ENCODE measurements at places on chromosomes 3 and 15.
A peak's percentile ranks its signal among the peaks of the same experiment; 100 is the strongest.

- no peaks in the 10 kb centered on the region for H3K36me3 ChIP-seq
- DNase-seq, result no peak
- no peaks in the 10 kb centered on the region for H3K27me3 ChIP-seq
- H3K27ac ChIP-seq, result no peak overlapping the region
Observed at GRCh38 chr3:187902936-187903335, 157.7 kb upstream of the BCL6 start.

DNA sequence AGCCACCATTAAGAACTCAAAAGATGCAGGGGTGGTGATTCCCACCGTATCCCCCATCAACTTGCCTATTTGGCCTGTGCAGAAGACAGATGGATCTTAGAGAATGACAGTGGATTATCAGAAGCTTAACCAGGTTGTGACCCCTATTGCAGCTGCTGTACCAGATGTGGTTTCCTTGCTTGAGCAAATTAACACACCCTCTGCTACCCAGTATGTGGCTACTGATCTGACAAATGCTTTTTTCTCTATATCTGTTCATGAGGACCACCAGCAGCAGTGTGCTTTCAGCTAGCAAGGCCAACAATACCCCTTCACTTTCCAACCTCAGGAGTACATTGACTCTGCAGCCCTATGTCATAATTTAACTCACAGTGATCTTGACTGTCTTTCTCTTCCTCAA, 8.6 kb upstream of the MCF2L2 start:
- no peaks in the 10 kb centered on the region for H3K27me3 ChIP-seq
- no peak overlapping the region for H3K27ac ChIP-seq
- no peak for DNase-seq
- H3K4me3 ChIP-seq, result no peak overlapping the region

DNA sequence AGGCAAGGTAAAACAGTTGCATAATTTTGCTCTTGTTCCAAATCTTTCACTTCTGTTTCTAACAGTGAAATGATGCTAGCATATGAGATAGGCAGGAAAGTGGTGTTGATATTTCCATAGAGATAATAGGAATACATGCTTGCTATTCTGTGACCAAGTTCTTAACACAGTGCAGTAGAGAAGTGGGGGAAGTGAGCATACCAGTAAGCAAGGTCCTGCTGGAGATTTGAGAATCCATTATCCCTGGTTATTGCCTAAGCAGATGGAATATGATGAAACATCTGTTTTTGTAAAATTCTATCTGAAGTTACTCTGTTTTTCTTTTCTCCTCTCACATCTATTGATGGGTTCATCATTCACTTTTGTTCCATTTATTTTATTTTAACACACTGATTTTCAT, 28.7 kb downstream of the USP8 start:
- H3K27ac ChIP-seq, result no peak overlapping the region
- H3K4me3 ChIP-seq, result no peak overlapping the region
- no peaks in the 10 kb centered on the region for H3K4me1 ChIP-seq
- no peaks in the 10 kb centered on the region for H3K27me3 ChIP-seq
- H3K36me3 ChIP-seq, result peaks cover 33% of the 10 kb centered on the region

DNA sequence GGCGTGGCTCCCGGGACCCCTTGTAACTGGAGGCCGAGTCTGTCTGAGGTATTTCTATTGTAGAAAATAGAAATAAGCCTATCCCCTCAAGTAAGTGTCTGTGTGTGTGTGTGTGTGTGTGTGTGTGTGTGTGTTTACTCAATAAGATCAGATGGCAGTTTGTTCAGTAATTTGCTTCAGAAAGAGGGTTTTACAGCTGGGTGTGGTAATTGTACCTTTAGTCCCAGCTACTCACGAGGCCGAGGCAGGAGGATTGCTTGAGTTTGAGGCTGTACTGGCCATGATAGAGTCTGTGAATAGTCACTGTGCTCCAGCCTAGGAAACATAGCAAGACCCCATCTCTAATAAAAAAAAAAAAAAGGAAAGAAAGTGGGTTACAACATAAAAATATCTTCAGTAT, 8.7 kb downstream of the SPINT1 start:
- H3K36me3 ChIP-seq, result no peaks in the 10 kb centered on the region
- H3K27me3 ChIP-seq, result no peaks in the 10 kb centered on the region
- no peak overlapping the region for H3K27ac ChIP-seq
- no peaks in the 10 kb centered on the region for H3K4me1 ChIP-seq
- H3K4me3 ChIP-seq, result no peak overlapping the region

- no peak for DNase-seq
- H3K36me3 ChIP-seq, result no peaks in the 10 kb centered on the region
- H3K27me3 ChIP-seq, result no peaks in the 10 kb centered on the region
- no peak overlapping the region for H3K27ac ChIP-seq
- no peaks in the 10 kb centered on the region for H3K4me1 ChIP-seq
- H3K4me3 ChIP-seq, result no peak overlapping the region
Observed at GRCh38 chr15:60961541-60962485, 267.3 kb downstream of the RORA start.

GRCh38 chr15:97479957-97480356, 480.5 kb upstream of the ARRDC4 start:
- DNase-seq, result no peak
- H3K27me3 ChIP-seq, result no peaks in the 10 kb centered on the region
- H3K4me1 ChIP-seq, result no peaks in the 10 kb centered on the region
- no peak overlapping the region for H3K27ac ChIP-seq

GRCh38 chr3:127101411-127102187, 91.3 kb upstream of the PRR23E start:
- H3K4me3 ChIP-seq, result no peak overlapping the region
- no peaks in the 10 kb centered on the region for H3K27me3 ChIP-seq
- no peaks in the 10 kb centered on the region for H3K4me1 ChIP-seq

DNA sequence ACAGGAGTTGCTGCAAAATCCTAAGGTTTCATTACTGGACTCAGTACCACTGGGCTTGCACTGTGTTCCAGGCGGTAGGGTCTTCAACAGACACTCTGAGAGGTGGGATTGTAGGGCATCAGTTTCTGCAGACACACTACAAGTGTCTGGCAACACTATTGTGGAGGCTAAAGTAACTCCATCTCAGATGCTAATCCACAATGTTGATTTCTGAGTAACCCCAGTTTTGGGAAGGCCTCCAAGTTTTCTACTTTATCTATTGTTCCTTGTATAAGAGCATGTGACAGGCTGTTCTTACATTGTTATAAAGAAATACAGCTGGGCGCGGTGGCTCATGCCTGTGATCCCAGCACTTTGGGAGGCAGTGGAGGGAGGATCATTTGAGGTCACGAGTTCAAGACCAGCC, 2.5 kb upstream of the ABHD5 start:
- DNase-seq, result no peak
- H3K27ac ChIP-seq, result no peak overlapping the region
- no peaks in the 10 kb centered on the region for H3K36me3 ChIP-seq
- peaks cover 9% of the 10 kb centered on the region for H3K4me1 ChIP-seq
- H3K27me3 ChIP-seq, result no peaks in the 10 kb centered on the region

GRCh38 chr15:51382787-51383186, 41.3 kb downstream of the GLDN start:
- peaks cover 2% of the 10 kb centered on the region for H3K27me3 ChIP-seq
- DNase-seq, result no peak
- H3K4me3 ChIP-seq, result no peak overlapping the region
- no peak overlapping the region for H3K27ac ChIP-seq

DNA sequence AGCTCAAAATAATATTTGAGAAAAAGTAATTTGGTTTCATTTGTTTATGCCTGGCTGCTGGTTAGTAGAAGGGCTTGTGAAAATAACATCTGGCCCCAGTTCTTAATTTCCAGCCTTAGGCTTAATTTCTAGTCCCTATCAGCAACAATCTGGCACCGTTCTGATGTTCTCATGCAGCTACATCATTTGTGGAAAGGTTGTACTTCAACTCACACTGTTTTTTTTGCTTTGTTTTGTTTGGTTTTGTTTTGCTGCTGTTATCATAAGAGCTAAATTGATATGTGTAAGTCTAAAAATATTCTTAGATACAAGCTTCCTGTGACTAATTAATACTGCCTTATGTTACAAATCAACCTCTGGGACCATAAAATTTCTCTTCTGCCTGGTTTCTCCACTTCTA, 8.9 kb downstream of the CPA3 start:
- no peaks in the 10 kb centered on the region for H3K27me3 ChIP-seq
- no peak for DNase-seq
- H3K27ac ChIP-seq, result no peak overlapping the region
- H3K36me3 ChIP-seq, result no peaks in the 10 kb centered on the region
- H3K4me1 ChIP-seq, result no peaks in the 10 kb centered on the region

DNA sequence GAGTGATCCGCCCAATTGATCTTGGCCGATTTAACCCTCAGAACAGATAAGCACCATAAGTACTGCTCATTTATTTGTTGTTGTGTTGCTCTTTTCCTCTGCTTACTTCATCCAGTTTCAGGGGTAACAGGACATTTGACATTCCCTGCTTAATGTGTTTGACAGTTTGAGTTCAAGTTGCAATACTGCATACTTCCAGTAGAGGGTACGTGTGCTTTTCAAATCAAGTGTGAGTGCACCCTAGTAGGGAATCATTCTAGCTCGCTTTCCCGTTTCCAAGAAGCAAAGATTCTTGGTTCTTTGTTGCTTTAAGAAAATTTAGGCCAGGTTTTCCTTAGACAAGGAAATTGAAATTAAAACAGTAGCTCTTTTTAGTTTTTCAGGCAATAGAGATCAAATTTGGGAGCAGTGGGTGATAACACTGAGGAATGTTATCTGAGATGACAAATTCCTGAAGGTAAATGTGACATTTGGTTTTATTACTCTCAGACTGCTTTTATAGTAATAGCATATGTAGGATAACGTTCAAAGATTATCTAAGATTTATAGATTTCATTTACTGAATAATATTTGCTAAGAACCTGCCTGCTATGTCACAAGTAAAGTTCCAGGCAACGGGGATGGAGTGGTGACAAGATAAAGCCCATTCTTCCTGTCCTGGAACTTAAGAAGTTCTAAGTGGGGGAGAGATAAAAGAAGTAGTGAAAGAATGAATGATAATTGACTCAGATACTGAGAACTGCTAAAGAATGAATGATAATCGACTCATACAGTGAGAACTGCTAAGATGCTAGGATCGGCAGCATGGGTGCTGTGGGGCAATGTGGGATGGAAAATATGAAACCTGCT, 73.3 kb downstream of the SYNPR start:
- no peaks in the 10 kb centered on the region for H3K27me3 ChIP-seq
- no peaks in the 10 kb centered on the region for H3K4me1 ChIP-seq
- no peak overlapping the region for H3K27ac ChIP-seq
- DNase-seq, result no peak
- H3K4me3 ChIP-seq, result no peak overlapping the region

DNA sequence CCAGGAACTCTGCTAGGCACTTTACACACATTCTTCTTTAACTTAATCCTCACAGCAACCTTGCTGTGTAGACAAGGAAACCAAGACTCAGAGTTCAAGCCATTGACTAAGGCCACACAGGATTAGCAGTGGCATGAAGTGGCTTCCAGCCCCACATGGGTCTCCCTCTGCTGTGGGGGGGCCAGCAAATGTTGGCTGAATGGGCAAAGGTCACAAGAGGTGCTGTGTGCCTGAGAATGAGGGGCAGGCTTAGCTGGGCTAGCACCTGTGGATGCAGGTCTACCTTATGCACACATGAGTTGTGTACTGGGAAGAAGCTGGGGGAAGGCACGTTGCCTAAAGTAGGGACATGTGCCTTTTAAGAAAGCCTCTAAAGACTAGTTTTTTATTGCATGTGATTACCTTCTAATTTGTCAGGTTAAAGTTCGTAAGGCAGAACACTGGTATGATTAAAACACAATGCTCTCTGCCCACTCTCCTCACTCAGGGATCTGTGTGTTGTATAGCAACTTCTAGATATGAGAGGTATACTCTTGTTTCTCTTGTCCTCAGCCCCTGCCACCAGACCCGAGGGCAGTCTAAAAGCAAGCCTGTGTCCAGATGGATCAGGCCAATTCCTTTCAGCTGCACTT, 10.9 kb downstream of the BAHD1 start:
- H3K27ac ChIP-seq, result peak overlapping the region; percentile 20
- H3K4me1 ChIP-seq, result peaks cover 52% of the 10 kb centered on the region
- no peak for DNase-seq
- no peaks in the 10 kb centered on the region for H3K36me3 ChIP-seq
- H3K4me3 ChIP-seq, result no peak overlapping the region
- H3K27me3 ChIP-seq, result no peaks in the 10 kb centered on the region

DNA sequence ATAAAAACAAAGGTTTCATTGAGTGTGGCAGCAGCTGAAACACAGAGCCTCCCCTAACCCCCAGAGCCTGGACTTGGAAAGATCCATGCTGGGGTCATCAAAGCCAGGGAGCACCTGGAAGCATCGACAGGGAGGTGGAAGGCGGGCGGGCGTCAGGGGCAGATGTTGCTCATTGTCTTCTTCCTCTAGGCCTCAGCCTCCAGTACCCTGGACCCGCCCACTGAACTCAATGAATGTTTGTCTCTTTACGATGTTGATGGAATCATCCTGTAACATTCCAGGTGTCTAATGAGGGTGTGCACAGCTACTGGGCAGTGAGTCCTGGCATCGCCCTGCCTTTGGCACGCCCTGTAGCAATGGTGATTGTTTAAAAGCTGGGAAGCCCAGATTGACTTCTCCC, 9.8 kb downstream of the GP5 start:
- H3K4me3 ChIP-seq, result no peak overlapping the region
- no peak overlapping the region for H3K27ac ChIP-seq

DNA sequence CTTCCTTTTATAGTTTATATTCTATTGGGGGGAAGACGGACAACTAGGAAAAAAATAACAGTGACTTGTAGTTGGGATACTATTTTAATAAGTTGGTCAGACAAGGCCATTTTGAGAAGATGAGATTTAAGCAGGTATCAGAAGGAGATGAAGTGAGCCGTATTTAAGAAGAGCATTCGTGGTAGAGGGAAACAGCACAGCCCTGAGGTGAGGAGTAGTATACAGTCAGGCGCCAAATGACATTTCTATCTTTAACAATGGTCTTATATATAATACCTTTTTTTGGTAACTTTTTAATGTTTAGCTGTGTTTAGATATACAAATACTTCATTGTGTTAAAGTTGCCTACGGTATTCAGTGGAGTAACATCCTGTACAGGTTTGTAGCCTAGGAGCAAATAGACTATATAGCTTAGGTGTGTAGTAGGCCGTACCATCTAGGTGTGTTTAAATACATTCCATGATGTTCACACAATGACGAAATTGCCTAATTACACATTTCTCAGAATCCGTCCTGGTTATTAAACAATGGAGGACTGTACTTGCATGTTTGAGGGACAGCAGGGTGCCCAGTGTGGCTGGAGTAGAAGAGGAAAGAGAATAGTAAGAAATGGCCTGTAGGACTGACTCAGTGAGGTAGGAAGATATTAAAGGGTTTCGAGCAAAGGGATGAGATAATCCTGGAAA, 1.6 kb downstream of the NKTR start:
- H3K36me3 ChIP-seq, result no peaks in the 10 kb centered on the region
- H3K27ac ChIP-seq, result no peak overlapping the region
- DNase-seq, result no peak

GRCh38 chr15:41968701-41969100, 3.7 kb downstream of the EHD4 start:
- no peaks in the 10 kb centered on the region for H3K36me3 ChIP-seq
- no peak overlapping the region for H3K27ac ChIP-seq
- H3K27me3 ChIP-seq, result no peaks in the 10 kb centered on the region
- peaks cover 23% of the 10 kb centered on the region for H3K4me1 ChIP-seq
- no peak overlapping the region for H3K4me3 ChIP-seq

DNA sequence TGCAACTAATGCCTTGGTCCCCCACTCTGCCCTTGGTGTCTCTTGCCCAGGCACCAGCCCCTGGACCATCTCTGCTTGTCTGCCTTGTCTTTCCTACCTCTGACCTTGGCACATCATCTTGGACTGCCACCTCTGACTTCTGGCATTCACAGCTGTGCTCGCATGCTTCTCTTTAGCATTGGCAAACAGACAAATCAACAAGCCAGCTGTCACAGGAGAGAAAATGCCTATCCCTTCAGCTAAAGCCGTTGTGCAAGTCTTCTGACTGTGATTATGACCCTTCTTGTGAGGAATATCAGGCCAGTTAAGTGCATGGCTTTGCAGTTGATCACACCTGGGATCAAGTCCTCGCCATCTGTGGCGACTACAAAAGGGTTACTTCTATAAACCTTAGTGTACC, 84.6 kb downstream of the PRICKLE2 start:
- H3K36me3 ChIP-seq, result no peaks in the 10 kb centered on the region
- DNase-seq, result no peak
- no peaks in the 10 kb centered on the region for H3K4me1 ChIP-seq
- no peak overlapping the region for H3K27ac ChIP-seq

All from effector memory CD4-positive, alpha-beta T cell (primary cell).